ENCODE measurements at places on chromosomes 16 and 17. TPM values are rescaled to one million over a fixed set of nuclear protein-coding genes. Genes with fewer than 3 reads are reported as not detected.

DNA sequence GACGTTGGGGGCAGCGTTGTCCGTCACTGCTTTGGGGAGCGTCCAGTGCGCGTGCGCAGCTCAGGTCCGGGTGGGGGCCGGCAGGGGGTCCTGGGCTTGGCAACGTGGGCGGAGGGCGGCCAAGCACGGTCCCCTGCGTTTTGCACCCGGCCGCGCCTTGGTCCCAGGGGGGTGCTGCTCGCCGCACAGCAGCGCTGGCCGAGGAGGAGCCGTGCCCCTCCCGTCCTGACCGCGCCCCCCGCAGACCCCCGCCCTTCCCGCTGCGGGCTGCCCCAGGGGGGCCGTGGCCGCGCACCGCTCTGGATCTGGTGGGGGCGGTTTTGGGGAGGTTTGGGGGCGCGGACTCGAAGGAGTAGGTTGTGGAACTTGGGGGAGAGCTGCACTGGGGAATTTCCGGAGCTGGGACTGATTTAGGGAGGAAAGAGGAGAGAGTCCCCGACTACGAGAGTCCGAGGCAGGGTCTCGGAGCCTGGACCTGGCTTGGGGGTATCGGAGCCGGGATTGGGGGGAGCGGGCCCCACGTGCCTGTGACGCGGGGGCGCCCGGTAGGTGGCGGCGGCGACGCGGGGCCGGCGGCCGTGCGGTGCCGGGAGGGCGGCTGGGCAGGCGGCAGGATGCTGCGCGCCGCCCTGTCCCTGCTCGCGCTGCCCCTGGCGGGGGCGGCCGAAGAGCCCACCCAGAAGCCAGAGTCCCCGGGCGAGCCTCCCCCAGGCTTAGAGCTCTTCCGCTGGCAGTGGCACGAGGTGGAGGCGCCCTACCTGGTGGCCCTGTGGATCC, at the start of gene SLC9A5:
Gene SLC9A5, plus strand, starts transcription at position 579 of the 777 bp plus-strand sequence. Its CDS starts 36 bp downstream, at position 615.
- peak within 1 kb of the TSS; percentile 90 for H3K4me3 ChIP-seq
- peaks cover 34% of the 10 kb centered on the region for H3K4me1 ChIP-seq
- no peaks in the 10 kb centered on the region for H3K36me3 ChIP-seq
- peaks cover 38% of the 10 kb centered on the region for H3K27me3 ChIP-seq

- H3K27me3 ChIP-seq = no peaks in the 10 kb centered on the region
- H3K36me3 ChIP-seq = peaks cover 2% of the 10 kb centered on the region
- no peak for DNase-seq
- peaks cover 3% of the 10 kb centered on the region for H3K4me1 ChIP-seq
- no peak overlapping the region for H3K27ac ChIP-seq
- no peak overlapping the region for H3K4me3 ChIP-seq
Observed at GRCh38 chr17:28219771-28220170, 99.2 kb upstream of the TMEM97 start.

- H3K36me3 ChIP-seq = peaks cover 15% of the 10 kb centered on the region
- H3K4me1 ChIP-seq = peaks cover 8% of the 10 kb centered on the region
- no peak overlapping the region for H3K27ac ChIP-seq
- DNase-seq = no peak
- no peaks in the 10 kb centered on the region for H3K27me3 ChIP-seq
Observed at GRCh38 chr16:57426356-57426755, 20.8 kb downstream of the CIAPIN1 start.

DNA sequence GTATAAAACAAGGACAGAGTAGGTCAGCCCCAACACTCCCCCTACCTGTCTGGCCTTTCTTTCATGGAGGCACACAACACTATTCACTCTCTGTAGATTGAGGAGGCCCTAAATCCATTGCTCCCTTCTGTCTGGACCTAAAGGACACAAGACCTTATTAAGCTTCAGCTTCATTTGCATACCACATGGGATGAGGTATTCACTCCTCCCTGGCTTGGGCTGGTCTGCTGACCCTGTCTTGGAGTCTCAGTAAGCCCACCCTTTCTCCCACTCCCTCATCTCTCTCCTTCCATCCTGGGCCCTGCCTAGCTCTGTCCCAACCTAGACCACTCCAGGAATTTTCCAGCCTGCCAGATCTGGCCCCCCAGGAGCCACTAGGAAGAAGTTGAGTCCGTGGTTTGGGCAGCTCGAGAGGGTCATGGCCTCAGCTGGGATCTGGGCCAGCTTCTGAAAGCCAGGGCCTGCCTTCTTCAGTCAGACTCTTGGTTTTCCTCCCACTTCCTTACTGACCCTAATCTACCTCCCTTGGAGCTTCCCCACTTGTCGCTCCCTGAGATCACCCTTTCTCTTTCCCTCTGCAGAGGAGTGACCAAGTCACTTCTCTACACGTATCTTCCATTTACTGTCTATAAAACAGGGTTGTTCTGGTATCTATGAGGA, 6.5 kb upstream of the LLGL1 start:
- peaks cover under 1% of the 10 kb centered on the region for H3K4me1 ChIP-seq
- no peaks in the 10 kb centered on the region for H3K36me3 ChIP-seq
- H3K4me3 ChIP-seq = no peak overlapping the region
- no peaks in the 10 kb centered on the region for H3K27me3 ChIP-seq
- DNase-seq = no peak

DNA sequence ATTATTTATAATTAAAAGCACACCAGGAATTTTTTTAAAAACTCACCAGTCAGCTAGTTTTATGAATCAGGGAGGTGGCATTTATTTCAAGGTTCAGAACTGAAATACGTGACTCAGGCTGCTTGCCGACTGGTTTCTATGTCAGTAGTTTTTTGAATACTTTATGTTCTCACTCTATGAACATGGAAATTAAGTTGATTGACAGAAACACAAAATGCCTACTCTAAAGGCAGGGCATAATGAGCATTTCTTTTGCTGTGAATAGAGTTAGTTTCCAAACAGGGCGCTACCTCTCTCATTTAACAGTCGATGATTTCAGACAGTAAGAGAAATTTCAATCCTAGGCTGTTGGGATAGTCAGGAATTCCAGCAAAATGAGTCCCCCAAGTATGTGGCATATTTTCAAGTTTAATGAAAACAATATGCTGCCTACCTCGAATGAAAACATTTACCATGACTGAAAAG, 6.7 kb downstream of the HS3ST3B1 start:
- DNase-seq = no peak
- peak overlapping the region; percentile 86 for H3K4me3 ChIP-seq
- H3K27ac ChIP-seq = no peak overlapping the region
- H3K4me1 ChIP-seq = peaks cover 75% of the 10 kb centered on the region

MMP25 gene
- total RNA-seq = 0.64 TPM

GRCh38 chr16:73813527-73813926, 483.1 kb upstream of the PSMD7 start:
- H3K4me1 ChIP-seq = no peaks in the 10 kb centered on the region
- H3K36me3 ChIP-seq = no peaks in the 10 kb centered on the region
- no peak for DNase-seq
- H3K27me3 ChIP-seq = peaks cover 16% of the 10 kb centered on the region
- H3K4me3 ChIP-seq = no peak overlapping the region

CRYBA1 gene
- total RNA-seq = 2.4 TPM

KRTAP16-1 gene
- not detected for total RNA-seq

DNA sequence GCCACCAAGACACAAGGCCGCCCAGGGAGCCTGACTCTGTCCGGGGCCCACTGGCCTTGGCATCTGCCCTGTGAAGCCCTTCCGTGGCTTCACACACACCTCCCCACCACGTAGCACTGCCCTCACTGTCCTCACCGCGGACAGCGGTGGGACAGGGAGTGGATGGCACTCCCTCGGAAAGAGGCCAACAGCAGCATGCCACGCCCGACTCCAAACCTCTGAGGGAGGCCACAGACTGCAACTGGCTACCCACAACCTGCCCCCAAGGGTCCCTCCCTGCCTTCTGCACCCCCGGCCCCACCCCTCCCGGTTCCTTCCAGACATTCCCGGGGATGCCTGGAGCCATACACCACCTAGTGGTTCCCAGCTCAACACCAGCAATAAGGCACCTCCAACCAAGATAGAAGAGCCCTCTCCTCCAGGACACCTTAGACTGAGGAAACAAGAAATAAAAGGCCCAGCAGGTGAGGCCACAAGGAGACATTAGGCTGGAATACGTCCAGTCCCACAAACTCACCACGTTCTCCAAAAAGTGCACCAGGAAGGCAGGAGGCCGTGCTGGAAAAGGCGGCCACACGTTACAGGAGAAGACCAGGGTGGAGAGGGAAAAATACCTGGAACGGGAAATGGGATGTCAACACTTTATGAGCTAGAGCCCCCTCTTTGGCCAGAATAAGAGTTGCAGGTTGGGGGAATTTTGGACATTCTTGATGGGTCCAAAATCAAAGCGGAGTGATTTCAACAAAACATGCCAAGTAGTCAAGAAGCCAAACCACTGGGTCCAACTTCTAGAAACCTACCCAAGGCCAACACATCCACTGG, 310.0 kb downstream of the SOX9 start:
- H3K4me1 ChIP-seq = no peaks in the 10 kb centered on the region
- H3K4me3 ChIP-seq = no peak overlapping the region
- no peak for DNase-seq
- no peak overlapping the region for H3K27ac ChIP-seq

- H3K27ac ChIP-seq = peak overlapping the region; percentile 24
- peaks cover 9% of the 10 kb centered on the region for H3K27me3 ChIP-seq
- no peak for DNase-seq
Observed at GRCh38 chr16:23914946-23915530, 79.3 kb downstream of the PRKCB start.

OR2C1 gene
- 0.16 TPM for total RNA-seq

DNA sequence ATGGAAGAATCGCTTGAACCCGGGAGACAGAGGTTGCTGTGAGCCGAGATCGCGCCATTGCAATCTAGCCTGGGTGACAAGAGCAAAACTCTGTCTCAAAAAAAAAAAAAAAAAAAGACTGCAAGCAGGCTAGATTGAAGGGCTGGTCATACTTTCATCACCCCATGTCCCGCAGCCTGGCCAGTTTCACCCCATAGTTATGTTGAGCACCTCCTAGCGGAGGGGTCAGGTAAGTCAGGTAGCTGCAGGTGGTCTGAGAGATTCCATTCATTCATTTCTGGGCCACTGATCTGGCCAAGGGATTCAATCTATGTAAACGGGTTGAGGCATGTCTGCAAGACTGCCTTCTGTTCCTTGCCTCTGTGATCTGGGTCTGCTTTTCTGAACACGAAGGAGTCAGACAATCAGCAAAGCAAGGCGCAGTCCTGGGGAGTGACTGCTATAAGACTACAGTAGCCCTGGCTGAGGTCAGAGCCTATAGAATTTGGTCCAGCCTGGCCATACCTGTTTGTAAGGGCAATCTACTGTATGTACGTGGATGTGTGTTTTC, 23.6 kb upstream of the BPTF start:
- no peak overlapping the region for H3K27ac ChIP-seq
- H3K4me3 ChIP-seq = no peak overlapping the region
- no peaks in the 10 kb centered on the region for H3K36me3 ChIP-seq
- H3K4me1 ChIP-seq = peaks cover 9% of the 10 kb centered on the region

ORC6 gene
- 96.1 TPM for total RNA-seq

- H3K27ac ChIP-seq = no peak overlapping the region
- no peaks in the 10 kb centered on the region for H3K36me3 ChIP-seq
- H3K4me1 ChIP-seq = peaks cover 20% of the 10 kb centered on the region
- no peak for DNase-seq
Observed at GRCh38 chr17:74123866-74124444, 79.5 kb upstream of the RPL38 start.

ACE gene
- total RNA-seq = 0.61 TPM

DNA sequence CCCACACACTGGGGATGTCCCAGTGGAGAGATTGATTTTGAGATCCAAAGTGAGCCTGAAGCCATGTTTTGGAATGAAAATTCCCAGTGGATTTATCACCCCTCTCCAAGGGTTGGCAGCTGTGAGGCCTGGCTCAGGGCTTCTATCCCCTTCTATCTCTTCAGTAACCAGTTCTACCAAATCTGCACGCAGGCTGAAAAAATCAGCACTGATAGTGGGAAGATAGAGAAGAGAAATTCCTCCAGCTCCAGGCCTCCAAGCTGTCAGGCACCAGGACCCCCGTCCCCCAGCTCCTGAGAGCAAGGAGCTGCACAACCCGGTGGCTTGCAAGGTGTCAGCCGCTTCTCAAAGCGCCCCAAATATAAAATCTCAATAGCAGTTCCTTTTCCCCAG, 1.0 kb downstream of the FLOT2 start:
- H3K27ac ChIP-seq = peak overlapping the region; percentile 29
- no peak for DNase-seq
- peak overlapping the region; percentile 98 for H3K4me3 ChIP-seq

TP53TG3C gene
- total RNA-seq = not detected

DNA sequence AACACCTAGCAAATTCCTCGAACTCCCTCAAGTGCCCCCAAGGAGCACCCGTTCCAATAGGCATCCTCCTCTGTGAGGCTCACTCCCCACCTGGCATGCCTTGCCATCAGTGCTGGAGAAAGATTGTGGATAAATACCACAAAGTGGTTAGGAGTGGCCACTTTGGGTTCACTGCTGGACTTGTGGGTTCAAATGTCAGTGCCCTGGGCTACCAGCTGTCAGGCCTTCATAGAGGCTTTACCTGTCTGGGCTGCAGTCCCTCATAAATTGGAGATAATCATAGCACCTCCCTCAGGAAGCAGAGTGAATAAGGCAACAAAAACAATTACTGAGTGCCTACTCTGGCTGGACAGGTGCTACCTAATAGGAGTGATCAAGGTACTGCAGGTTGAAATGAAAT, 1.5 kb upstream of the SYT17 start:
- H3K27me3 ChIP-seq = peaks cover 27% of the 10 kb centered on the region
- H3K27ac ChIP-seq = no peak overlapping the region
- DNase-seq = no peak
- H3K36me3 ChIP-seq = no peaks in the 10 kb centered on the region
- H3K4me1 ChIP-seq = peaks cover 9% of the 10 kb centered on the region

- no peak overlapping the region for H3K4me3 ChIP-seq
- no peak for DNase-seq
- H3K27me3 ChIP-seq = no peaks in the 10 kb centered on the region
- no peak overlapping the region for H3K27ac ChIP-seq
- H3K4me1 ChIP-seq = no peaks in the 10 kb centered on the region
Observed at GRCh38 chr17:30000001-30000754, 58.7 kb downstream of the EFCAB5 start.

DNA sequence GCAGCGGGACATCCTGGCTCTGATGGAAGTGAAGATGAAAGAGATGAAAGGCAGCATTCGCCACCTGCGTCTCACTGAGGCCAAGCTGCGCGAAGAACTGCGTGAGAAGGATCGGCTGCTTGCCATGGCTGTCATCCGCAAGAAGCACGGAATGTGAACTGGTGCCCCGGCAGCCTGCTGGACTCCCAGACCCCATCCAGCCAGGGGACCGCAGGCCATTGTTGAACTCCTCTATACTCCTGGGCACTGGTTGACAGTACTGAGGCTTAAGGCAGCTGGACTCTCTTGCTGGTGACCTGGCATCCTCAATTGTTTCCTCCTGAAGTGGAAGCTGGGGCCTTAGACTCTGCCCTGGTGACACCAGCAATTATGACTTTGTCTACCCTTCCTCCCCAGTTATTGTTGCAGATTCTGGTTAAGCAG, 1.2 kb downstream of the THAP11 start:
- H3K4me1 ChIP-seq = peaks cover 50% of the 10 kb centered on the region
- H3K4me3 ChIP-seq = peak overlapping the region; percentile 88
- H3K36me3 ChIP-seq = no peaks in the 10 kb centered on the region
- DNase-seq = peak; percentile 12
- peak overlapping the region; percentile 89 for H3K27ac ChIP-seq
- H3K27me3 ChIP-seq = no peaks in the 10 kb centered on the region

Measured in neural crest cell (in vitro differentiated cells).